Urinary bladder (tissue), 4 donors: ENCODE measurements at places on chromosomes 13 and 19. TPM values are rescaled to one million over a fixed set of nuclear protein-coding genes. Genes with fewer than 3 reads are reported as not detected.

The GZMM gene
- total RNA-seq, result 0.63 TPM

The CCDC106 gene
- total RNA-seq, result 4.1 TPM

The SSC5D gene
- 24.4 TPM for total RNA-seq

The TRAPPC2B gene
- total RNA-seq, result 9.7 TPM

The HCST gene
- 6.7 TPM for total RNA-seq

The ZNF730 gene
- 15.2 TPM for total RNA-seq

The BTBD2 gene
- 38.0 TPM for total RNA-seq

The ODAD3 gene
- 0.48 TPM for total RNA-seq

The C1QTNF9B gene
- total RNA-seq, result 0.58 TPM

The BRSK1 gene
- total RNA-seq, result 9.7 TPM

The RUBCNL gene
- total RNA-seq, result 9.3 TPM

The ZNF723 gene
- total RNA-seq, result not detected

The DIAPH3 gene
- 23.4 TPM for total RNA-seq

The ZFR2 gene
- total RNA-seq, result not detected

The OPA3 gene
- 3.4 TPM for total RNA-seq

The DMAC2 gene
- 15.2 TPM for total RNA-seq

The TINCR gene
- 1.6 TPM for total RNA-seq

The MEDAG gene
- total RNA-seq, result 12.2 TPM

The CBY2 gene
- 0.21 TPM for total RNA-seq

The SYNGR4 gene
- total RNA-seq, result not detected

The NAPSA gene
- total RNA-seq, result 0.58 TPM

The ZNF667 gene
- 14.6 TPM for total RNA-seq

The ALOX5AP gene
- 10.4 TPM for total RNA-seq

The DYRK1B gene
- total RNA-seq, result 12.6 TPM

The PROZ gene
- total RNA-seq, result not detected

The RELB gene
- 2.6 TPM for total RNA-seq

The NLRP4 gene
- not detected for total RNA-seq

The ERCC2 gene
- 8.6 TPM for total RNA-seq

The CEACAM7 gene
- total RNA-seq, result not detected

The PRR12 gene
- 4.2 TPM for total RNA-seq

The SGCG gene
- 19.7 TPM for total RNA-seq

The KL gene
- total RNA-seq, result 6.0 TPM

The MRPL54 gene
- total RNA-seq, result 23.0 TPM

The FPR3 gene
- 1.0 TPM for total RNA-seq

The LACC1 gene
- 9.4 TPM for total RNA-seq

The CYP2F1 gene
- not detected for total RNA-seq

The CTXN1 gene
- total RNA-seq, result 0.63 TPM

The COL4A2 gene
- total RNA-seq, result 465 TPM

The MBD3L2 gene
- total RNA-seq, result not detected

The FCAR gene
- total RNA-seq, result not detected

The ZNF534 gene
- total RNA-seq, result 0.74 TPM
